Motor neuron (in vitro differentiated cells): ENCODE measurements at places on chromosomes 5 and 9. TPM values are rescaled to one million over a fixed set of nuclear protein-coding genes. Genes with fewer than 3 reads are reported as not detected.

The LAMC3 gene
- 0.05 and 0.31 TPM in 2 replicates for total RNA-seq

The GHR gene
- total RNA-seq, result 3.8 and 11.7 TPM in 2 replicates

The PKD2L2 gene
- total RNA-seq, result 0.68 and 1.0 TPM in 2 replicates

The SPINK13 gene
- total RNA-seq, result 0.32 TPM in 1 of 2 replicates, not detected in the other

The NR6A1 gene
- total RNA-seq, result 3.5 and 4.2 TPM in 2 replicates

The FTMT gene
- not detected in 2 replicates for total RNA-seq

The CDC20B gene
- 0.11 and 0.25 TPM in 2 replicates for total RNA-seq

The CDH12 gene
- not detected in 2 replicates for total RNA-seq

The PDCD1LG2 gene
- 0.29 TPM in 1 of 2 replicates, not detected in the other for total RNA-seq

The PDE6A gene
- total RNA-seq, result 0.36 and 0.43 TPM in 2 replicates

The LRRC19 gene
- total RNA-seq, result 0.33 and 0.94 TPM in 2 replicates

The IQGAP2 gene
- total RNA-seq, result 6.3 and 8.3 TPM in 2 replicates

The CTSV gene
- 5.6 and 7.5 TPM in 2 replicates for total RNA-seq

The ADAMTS6 gene
- 5.1 and 6.3 TPM in 2 replicates for total RNA-seq

The ARL14EPL gene
- 0.26 TPM in 1 of 2 replicates, not detected in the other for total RNA-seq

The UNC5A gene
- total RNA-seq, result 1.9 and 2.2 TPM in 2 replicates

The ROPN1L gene
- total RNA-seq, result 0.41 and 1.6 TPM in 2 replicates

The ST8SIA4 gene
- total RNA-seq, result 1.6 and 2.2 TPM in 2 replicates

The SLC6A18 gene
- 0.14 TPM in 1 of 2 replicates, not detected in the other for total RNA-seq

The ECM2 gene
- 8.1 and 10.1 TPM in 2 replicates for total RNA-seq

The BRINP1 gene
- total RNA-seq, result 8.4 and 9.6 TPM in 2 replicates

The SHC3 gene
- 30.1 and 35.2 TPM in 2 replicates for total RNA-seq

The PRRX2 gene
- 0.14 and 0.26 TPM in 2 replicates for total RNA-seq

The OGN gene
- total RNA-seq, result 0.16 and 0.50 TPM in 2 replicates

The SPATA31C1 gene
- 0.14 and 0.16 TPM in 2 replicates for total RNA-seq

The FSTL4 gene
- total RNA-seq, result 4.4 and 4.7 TPM in 2 replicates

The IFNA2 gene
- not detected in 2 replicates for total RNA-seq

The FOXI1 gene
- total RNA-seq, result 0.35 TPM in 1 of 2 replicates, not detected in the other

The HDAC3 gene
- 65.3 and 66.7 TPM in 2 replicates for total RNA-seq

The C5orf46 gene
- total RNA-seq, result not detected in 2 replicates

The CREBRF gene
- 20.8 and 23.5 TPM in 2 replicates for total RNA-seq
